NCI-H146 (cell line): ENCODE measurements at places on chromosomes 4 and X.

GRCh38 chrX:78327370-78328086 is at the start of gene CYSLTR1:
Gene CYSLTR1, minus strand, starts transcription at chrX:78327611. Its CDS starts 53,865 bp downstream, at chrX:78273746.
- DNase-seq, result no peak

- DNase-seq, result no peak
Measured at GRCh38 chr4:2936773-2937145, 26.4 kb downstream of the NOP14 start.

DNA sequence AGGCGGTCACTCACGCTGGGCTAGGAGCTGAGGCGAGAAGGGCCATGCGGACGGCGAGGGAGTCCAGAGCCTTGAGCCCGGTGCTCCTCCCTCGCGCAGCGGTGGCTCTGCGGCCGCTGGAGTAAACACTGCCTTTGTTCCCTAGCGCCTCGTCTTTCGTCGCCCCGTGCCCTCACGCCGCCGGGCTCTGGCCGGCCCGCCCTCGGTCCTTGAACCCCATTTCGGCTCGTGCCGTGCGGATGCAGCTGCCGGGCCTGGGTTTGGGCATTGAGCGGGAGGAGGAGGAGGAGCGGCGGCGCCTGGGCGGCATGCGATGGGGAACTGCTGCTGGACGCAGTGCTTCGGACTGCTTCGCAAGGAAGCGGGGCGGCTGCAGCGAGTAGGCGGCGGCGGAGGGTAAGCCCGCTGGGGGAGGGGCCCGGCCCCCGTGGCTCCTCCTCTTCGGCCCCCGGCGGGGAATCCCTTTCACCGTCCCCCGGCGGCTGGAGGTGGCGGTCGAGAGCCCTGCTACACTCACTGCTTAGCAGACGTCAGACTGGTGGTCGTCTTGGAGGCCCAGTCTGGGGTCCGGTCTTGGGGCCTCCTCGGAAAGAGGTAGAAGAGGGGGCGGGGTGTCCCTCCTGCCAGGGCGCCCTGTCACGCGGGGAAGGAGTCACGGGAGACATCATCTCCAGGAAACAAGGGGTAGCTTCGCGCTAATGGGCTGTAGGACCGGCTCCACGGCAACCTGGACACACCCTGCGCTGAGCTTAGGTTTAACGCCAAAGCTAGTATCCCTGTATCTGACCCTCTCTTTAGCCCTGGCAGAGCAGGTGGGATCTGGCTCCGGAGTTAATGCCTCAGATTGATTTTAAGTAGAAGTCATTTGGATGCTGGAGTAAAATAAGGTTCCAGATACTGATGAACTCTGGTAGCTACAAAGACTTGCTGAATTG is at the start of gene AP1AR:
Gene AP1AR (plus strand): TSS at position 9 of the 935 bp plus-strand sequence. CDS start 305 bp downstream, at position 314.
- peak; percentile 78 for DNase-seq

DNA sequence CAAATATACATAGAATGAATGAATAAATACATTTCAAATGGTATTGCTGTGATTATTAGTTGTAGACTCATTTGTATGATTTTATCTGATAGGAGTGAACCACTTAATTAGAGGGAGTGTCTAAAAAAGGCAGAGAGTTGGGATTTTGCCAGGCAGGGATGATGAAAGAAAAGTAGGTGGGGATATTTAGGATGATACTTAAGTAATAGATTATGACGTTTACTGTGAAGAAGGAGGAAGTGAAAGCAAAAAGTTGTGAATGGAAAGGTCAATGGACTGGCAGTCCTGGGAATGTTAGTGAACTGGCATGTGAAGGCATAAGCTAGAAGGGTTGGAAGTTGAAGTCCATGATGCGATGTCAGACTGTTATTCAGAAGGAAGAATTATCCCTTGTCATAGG is 917.1 kb downstream of the RAPGEF2 start:
- no peak for DNase-seq

GRCh38 chr4:125115476-125115875 is 199.3 kb upstream of the FAT4 start:
- no peak for DNase-seq

- no peak for DNase-seq
Measured at GRCh38 chr4:168695288-168695687, 198.4 kb downstream of the PALLD start.

- DNase-seq, result no peak
Measured at GRCh38 chr4:29046781-29047180, 1673.4 kb upstream of the PCDH7 start.

- peak; percentile 32 for DNase-seq
Measured at GRCh38 chr4:3013839-3014350, 50.5 kb downstream of the GRK4 start.

DNA sequence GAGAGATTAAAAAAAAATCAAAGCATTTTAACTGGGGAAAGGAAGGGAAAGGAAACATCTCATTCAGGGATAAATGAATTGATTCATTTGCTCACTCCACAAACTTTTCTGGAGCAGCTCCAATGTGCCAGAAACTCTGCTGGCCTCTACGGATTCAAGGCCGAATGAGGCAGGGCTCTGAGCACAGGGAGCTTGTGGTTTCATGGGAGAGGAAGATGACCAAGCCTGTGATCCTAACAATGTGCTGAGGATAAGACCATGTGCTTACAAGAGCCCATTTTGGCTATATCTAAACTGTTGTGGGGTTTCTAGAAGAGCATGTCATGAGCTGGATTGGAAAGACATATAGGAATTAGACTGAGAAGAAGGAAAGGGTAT is 137.5 kb downstream of the ZNF674 start:
- DNase-seq, result no peak

DNA sequence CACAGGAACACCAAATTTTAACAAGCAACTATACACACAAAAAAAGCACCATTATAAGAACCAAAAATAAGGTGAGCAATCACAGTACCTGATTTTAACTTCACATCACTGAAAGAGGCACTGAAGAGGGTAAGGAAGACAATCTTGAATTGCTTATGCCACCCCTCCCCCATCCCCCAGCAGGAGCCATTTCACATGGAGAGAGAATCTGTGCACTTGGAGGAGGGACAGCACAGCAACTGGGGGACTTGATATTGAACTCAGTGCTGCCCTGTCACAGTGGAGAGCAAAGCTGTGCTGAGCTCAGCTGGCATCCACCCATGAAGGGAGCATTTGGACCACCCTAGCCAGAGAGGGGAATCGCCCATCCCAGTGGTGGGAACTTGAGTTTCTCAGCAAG is 56.0 kb downstream of the NUDT11 start:
- DNase-seq, result no peak

- no peak for DNase-seq
Measured at GRCh38 chrX:130719413-130719812, 183.6 kb downstream of the ENOX2 start.

DNA sequence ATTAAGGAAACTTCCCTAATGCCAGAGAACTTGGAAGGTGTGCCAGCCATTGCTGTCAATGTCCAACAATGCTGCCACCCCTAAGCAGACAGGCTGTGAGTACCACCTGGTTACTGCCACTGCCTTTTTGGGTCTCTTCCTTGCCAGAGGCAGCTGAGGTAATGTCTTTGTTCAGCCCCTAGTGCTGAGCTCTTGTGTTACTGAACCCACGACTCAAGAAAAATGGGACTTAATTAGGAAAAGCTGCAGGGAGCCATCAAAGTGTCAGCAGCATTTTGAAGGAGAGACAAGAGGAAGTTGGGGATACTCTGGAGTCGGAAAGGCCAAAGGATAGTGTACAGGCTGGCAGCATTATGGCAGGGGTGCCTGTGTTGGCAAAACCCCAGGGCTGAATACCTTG is 283.7 kb downstream of the AFF2 start:
- DNase-seq, result no peak

DNA sequence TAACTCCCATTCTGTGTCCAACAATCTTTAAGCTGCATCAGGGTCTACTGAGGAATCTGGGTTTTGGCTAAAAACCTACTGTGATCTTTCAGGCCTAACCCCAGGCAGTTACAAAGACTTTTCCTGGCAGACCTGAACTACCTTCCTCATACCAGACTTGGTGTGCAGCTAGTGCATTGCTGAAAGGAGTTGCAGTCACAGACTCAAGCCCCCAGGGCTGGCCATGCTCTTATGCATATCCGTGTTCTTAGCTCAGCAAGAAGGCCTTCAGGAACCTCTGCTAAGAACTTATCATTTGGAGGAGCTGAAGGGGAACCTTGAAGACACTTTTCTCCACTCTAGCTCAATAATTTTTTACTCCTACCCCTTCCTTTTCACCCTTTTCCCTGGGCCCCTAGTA is 147.5 kb downstream of the INPP4B start:
- DNase-seq, result no peak

DNA sequence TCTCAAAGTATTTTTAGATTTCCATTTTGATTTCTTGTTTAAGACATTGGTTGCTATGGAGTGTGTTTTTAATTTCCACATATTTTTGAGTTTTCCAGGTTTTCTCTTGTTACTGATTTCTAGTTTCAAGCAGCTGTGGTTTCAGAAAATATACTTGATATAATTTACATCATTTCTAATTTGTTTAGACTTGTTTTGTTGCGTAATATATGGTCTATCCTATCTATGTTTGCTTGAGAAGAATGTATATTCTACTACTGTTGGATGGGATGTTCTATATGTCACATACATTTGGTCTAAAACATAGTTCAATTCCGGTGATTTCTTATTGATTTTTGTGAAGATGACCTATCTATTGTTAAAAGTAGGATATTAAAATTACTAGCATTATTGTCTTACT is 170.5 kb upstream of the EMCN start:
- no peak for DNase-seq

DNA sequence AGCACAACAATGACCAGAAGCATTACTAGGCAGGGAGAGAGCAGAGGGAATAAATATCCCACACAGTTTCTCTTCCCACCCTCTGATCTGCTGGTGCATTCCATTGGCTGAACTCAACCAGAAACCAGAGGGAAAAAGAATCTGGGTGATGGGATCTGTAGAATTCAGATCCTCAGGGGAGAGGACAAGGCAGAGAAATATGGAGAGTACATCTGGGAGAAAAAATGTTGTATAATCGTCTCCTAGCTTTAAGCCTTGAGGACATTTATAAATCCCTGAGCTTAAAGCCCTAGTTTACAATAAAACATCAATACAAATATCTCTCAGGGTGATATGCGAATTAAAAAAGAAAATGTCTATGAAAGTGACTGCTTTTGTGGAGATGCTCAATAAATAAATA is 368.1 kb upstream of the MAD2L1 start:
- DNase-seq, result no peak

DNA sequence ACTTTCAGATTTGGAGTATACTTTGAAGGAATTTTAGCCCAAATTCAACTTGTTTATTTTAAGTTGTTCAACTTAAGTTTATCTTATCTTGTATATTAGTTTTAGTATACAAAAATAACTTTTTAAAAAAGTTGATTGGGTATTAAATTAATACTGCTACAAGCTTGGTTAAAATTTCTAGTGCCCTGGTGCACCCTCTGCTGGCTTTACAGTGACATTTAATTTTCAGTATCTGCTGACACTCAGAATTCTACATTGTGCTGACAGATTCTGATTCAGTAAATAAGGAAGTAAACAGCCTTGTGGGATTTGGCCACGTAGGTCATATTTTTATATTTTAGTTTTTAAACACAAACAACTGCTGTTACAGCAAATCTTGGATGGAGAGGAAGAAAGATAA is 2.9 kb downstream of the EDA start:
- no peak for DNase-seq

DNA sequence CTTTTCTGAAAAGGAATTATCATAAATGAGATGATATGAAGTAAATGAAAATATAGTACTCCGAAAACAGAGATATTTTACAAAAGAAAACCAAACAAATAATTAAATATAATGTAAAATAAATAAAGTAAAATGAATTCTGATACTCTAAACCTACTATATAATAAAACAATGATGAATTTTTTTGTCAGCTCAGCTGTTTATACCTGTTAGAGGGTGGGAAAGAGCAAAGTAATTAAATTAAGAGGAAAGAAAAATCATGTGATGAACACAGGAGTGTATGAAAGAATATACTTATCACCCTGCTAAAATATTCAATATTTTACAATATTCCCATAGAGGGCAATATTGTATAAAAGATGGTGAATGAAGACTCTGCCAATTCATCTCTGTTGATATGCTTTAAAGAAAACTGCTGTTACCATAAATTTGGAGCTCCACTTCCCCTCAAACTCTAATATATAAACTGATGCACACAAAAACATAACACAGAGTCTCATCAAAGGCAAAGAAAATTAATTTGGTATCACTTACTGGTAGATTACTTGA is 6.5 kb upstream of the NDST4 start:
- peak; percentile 3 for DNase-seq

GRCh38 chrX:48022100-48022499 is 15.3 kb downstream of the SPACA5 start:
- DNase-seq, result no peak

GRCh38 chr4:113447769-113448168 is 313.8 kb downstream of the CAMK2D start:
- DNase-seq, result no peak

DNA sequence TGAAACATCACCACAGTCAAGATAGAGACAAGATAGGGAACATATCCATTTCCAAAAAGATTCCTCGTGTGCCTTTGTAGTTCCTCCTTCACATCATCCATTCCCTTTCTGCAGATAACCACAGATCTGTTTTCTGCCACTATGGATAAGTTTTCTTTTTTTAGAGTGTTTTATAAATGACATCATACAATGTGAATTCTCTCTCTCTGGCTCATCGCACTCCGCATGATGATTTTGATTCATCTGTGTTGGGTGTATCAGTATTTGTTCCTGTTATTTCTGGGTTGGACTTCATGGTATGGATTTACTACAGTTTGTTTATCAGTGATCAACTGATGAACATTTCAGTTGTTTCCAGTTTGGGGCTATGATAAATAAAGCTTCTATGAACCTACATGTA is 23.2 kb upstream of the ANXA3 start:
- DNase-seq, result no peak

DNA sequence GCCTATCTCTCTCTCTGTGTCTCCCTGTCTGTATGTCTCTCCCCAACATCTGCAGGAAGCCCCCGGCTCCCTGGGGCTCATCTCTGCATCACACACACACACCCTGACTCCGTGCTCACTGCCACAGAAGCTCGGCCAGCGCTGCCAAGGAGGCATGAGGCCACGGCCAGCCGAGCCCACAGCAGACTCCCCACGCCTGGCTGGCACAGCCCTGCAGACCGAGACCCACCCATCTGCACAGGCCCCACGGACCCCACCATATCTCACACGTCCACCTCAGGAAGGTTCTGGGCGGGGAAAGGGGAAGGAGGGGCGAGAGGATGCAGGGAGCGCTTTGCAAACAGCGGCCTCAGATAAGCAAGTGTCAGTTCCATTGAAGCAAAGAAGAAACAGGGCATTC is 28.5 kb upstream of the SLC25A6 start:
- no peak for DNase-seq
